Keratinocyte (primary cell): ENCODE measurements at places on chromosomes 1 and 21. TPM values are rescaled to one million over a fixed set of nuclear protein-coding genes. Genes with fewer than 3 reads are reported as not detected.

GRCh38 chr1:203534526-203534925 is 40.6 kb downstream of the OPTC start:
- peak overlapping the region; percentile 20 for H3K4me3 ChIP-seq
- peaks cover 38% of the 10 kb centered on the region for H3K4me1 ChIP-seq
- no peaks in the 10 kb centered on the region for H3K27me3 ChIP-seq
- DNase-seq: peak; percentile 87
- no peaks in the 10 kb centered on the region for H3K36me3 ChIP-seq
- H3K27ac ChIP-seq: peak overlapping the region; percentile 51

DNA sequence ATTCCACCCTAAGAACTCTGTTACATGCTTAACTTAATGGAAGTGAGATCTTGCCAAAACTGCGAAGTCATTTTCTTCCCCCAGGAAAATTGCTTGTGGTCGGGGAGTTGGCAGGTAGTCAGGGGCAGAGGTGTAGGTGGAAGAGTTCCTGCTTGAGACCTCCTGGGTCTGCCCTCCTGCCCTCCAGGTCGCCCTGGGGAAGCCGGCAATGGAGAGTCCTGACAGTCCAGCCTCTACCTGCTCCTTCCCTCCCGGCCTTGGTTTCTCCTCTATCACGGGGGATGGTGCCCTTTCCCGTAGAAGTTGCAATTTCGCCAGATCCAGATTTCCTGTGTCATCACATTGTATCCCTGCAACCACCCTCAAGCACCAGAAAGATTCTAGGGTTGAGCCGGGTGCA is 463.8 kb downstream of the MATN1 start:
- no peak overlapping the region for H3K27ac ChIP-seq
- H3K27me3 ChIP-seq: peaks cover 5% of the 10 kb centered on the region
- H3K36me3 ChIP-seq: no peaks in the 10 kb centered on the region
- no peaks in the 10 kb centered on the region for H3K4me1 ChIP-seq
- no peak overlapping the region for H3K4me3 ChIP-seq

GRCh38 chr1:159826441-159827101 is at the start of gene SLAMF8:
Gene SLAMF8 (plus strand): TSS chr1:159826873. CDS start chr1:159826899, 26 bp downstream.
- H3K4me1 ChIP-seq: peaks cover 16% of the 10 kb centered on the region
- no peak for DNase-seq
- no peak within 1 kb of the TSS for H3K4me3 ChIP-seq
- no peak within 1 kb of the TSS for H3K27ac ChIP-seq
- H3K27me3 ChIP-seq: peaks cover 21% of the 10 kb centered on the region

DNA sequence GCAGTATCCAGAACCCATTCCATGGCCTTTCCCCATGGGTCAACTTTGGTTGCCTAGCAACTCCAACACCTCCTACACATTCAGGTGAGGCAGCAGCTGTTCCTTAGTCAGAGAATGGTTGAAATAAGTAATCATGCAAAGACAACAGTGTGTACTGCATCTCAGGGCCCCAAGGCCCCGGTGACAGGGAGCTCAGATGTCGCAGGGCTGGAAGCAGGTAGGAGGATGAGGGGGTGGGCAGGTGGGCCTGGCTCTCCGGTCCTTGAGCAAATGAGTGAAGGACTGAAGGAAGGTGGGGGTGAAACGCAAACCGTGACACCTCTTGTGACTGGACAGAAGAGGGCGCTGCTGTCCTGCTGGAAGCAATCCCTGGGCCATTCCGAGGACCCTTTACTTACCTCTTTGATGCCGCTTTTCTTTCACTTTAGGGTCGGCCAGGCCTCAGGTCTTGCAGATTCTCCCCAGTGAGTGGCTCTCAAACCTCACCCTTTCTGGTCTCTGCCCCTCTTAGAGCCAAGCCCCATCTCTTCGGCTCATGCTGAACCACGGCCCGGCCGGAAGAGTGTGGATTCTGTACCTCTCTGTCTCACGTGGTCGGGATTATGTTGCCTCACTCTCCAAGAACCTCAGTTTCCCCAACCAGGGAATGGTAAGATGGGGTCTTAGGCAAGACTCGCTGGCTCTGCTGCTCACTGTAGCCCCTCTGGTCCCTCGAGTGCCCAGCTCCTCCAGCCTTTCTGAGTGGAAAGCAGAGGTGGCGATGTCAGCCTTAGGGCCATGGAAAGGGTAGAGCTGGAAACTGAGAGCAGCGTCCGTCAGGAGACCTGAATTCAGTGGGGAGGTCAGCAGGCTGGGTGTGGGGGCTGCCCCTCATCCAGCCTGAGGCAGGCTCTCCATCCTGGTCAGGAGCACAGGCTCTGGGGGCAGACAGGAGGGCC is 5.6 kb upstream of the KCNA10 start:
- no peak overlapping the region for H3K4me3 ChIP-seq
- no peak overlapping the region for H3K27ac ChIP-seq
- peaks cover 17% of the 10 kb centered on the region for H3K27me3 ChIP-seq

DNA sequence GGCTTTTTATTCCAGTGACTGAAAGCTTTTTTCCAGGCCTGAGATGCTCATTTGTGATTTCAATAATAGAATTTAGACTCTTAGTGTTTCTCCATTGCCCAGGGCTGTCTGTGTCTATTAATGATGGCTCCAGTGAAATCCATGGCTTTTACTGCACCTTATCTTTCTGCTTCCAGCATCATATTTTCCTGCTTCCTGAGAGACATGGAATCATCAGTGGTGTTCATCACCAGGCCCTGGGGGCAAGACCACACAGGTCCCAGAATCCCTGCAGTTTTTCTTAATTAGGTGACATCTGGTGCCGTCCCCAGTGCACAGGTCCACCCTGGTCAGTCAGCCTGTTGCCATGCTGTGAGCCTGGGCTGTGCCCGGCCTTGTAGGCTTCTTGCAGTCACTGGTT is 15.5 kb downstream of the NT5C1A start:
- DNase-seq: no peak
- peaks cover 8% of the 10 kb centered on the region for H3K4me1 ChIP-seq
- H3K36me3 ChIP-seq: no peaks in the 10 kb centered on the region
- no peak overlapping the region for H3K27ac ChIP-seq
- H3K4me3 ChIP-seq: no peak overlapping the region
- peaks cover 5% of the 10 kb centered on the region for H3K27me3 ChIP-seq

- H3K4me3 ChIP-seq: no peak overlapping the region
- peaks cover 60% of the 10 kb centered on the region for H3K4me1 ChIP-seq
- peak overlapping the region; percentile 72 for H3K27ac ChIP-seq
- no peaks in the 10 kb centered on the region for H3K27me3 ChIP-seq
- no peak for DNase-seq
Measured at GRCh38 chr1:206708882-206709281, 24.2 kb downstream of the MAPKAPK2 start.

- no peak overlapping the region for H3K27ac ChIP-seq
- no peak overlapping the region for H3K4me3 ChIP-seq
- no peaks in the 10 kb centered on the region for H3K36me3 ChIP-seq
- DNase-seq: no peak
- H3K4me1 ChIP-seq: no peaks in the 10 kb centered on the region
- H3K27me3 ChIP-seq: no peaks in the 10 kb centered on the region
Measured at GRCh38 chr1:45543581-45544417, 6.8 kb upstream of the AKR1A1 start.

- DNase-seq: peak; percentile 28
- no peaks in the 10 kb centered on the region for H3K36me3 ChIP-seq
- peaks cover 3% of the 10 kb centered on the region for H3K27me3 ChIP-seq
- peaks cover 37% of the 10 kb centered on the region for H3K4me1 ChIP-seq
- H3K27ac ChIP-seq: peak overlapping the region; percentile 53
- no peak overlapping the region for H3K4me3 ChIP-seq
Measured at GRCh38 chr1:94101613-94102525, 19.1 kb downstream of the ABCA4 start.

The IL24 gene
- 2.1 to 3.1 TPM (median 2.3 TPM) in 3 replicates for polyA plus RNA-seq

The GPR89B gene
- polyA plus RNA-seq: 13.0 to 34.0 TPM (median 26.7 TPM) in 3 replicates
